Activated CD8-positive, alpha-beta memory T cell treated with anti-CD3 and anti-CD28 coated beads for 1 hour (primary cell): ENCODE measurements at places on chromosomes 7 and 10.

- no peak for DNase-seq
Measured at GRCh38 chr7:130281260-130281659, 11.7 kb upstream of the CPA4 start.

DNA sequence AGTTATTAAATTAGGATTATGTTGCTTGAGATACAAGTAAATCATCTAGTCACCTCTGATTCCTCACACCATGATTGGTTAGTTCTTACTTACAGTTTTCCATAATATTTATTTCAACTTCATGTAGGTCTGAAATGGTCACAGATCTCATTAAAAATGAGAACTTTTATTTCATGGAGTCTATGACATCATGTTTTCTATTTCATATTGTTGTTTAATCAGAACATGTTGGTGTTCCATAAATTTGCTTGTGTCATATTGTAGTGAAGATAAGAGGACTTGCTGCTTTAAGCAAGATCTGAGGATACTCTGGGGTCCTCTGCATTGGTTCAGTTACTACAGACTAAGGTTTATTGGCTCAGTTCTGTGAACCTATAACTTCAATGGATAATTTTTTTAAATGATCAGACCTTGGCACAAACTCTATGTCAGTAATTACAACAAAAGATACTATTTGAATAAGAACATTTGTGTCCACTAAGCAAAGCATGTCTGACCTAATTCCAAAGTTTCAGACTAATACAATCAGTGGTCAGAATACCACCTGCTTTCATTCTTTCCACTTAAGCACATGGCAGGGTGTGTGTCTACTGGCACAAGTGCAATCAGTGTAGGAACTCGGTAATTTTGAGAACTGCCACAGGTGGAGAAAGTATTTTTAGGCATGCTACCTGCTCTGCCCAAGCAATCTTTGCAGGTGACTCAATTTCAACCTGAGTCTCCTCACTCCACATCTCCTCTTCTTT is 68.5 kb downstream of the CCDC71L start:
- no peak for DNase-seq

DNA sequence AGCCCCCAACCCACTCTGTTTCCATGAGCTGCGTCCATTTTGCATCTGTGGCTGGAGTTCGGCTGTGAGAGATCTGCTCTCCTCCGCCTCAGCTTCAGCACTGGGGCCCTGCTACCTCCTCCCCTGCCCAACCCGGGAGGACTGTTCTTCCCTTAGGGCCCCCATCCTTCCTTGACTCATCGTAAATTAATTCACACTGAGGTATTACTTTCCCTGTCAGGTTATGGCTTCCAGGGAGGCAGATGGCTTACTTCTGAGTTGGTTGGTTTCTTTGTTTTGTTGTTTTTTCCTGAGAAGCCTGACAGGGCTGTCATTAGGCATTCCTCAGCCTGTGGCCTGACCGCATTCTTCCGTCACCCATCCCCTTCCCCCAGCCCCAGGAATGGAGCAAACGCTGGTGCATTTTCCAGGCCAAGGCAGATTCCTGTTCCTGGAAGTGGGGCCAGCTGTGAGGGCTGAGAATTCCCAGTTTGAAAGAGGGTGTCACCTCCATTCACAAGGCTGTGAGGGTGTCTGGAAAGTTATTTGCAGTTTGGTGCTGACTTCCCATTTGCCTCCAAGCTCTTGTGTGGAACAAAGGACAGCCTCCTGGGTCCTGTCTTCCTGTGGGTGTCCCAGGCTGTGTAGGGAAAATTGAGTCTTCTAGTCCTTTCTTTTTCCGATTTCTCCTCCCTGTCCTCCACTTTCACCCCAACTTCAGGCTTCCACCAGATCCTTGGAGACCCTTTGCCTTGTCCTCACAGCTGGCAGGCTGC is 11.7 kb downstream of the CPA5 start:
- no peak for DNase-seq

DNA sequence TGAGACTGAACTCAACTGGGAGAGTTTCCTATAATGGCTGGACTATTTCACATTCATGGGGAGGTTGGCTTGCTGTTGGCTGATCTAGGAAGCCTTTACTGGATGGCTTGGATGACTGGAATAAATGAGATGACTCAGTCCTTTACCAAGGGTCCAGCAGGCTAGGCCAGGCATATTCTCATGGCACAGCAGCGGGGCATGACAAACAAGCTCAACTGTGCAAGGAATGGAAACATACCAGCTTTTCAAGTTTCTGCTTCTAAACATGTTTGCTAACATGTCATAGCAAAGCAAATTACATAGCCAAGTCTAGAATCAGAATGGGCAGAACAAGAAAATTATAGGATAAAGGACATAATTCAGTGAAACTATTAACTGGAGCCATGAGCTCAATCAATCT is 46.8 kb upstream of the CRTAC1 start:
- no peak for DNase-seq

GRCh38 chr10:80579181-80579763 is 41.6 kb downstream of the SH2D4B start:
- no peak for DNase-seq

- no peak for DNase-seq
Measured at GRCh38 chr7:100247152-100247757, 27.5 kb downstream of the PVRIG start.

DNA sequence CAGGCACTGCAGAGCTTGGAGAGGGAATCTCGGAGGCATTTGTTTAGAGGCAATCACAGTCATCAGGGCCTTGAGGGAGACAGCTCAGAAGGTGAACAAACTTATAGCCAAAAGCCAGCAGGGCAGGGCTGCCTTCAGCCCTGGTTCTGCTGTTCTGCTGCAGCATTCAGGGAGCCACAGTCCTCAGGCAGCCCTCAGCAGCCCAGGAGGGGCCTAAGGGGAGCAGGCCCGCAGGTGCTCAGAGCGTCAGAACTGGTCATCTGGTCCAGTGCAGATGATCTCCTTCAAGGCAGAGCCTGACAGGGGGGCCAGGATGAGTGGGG is 84.7 kb downstream of the ARHGAP22 start:
- DNase-seq = no peak
